ENCODE measurements at places on chromosomes 13 and 19.
A peak's percentile ranks its signal among the peaks of the same experiment; 100 is the strongest.

DNA sequence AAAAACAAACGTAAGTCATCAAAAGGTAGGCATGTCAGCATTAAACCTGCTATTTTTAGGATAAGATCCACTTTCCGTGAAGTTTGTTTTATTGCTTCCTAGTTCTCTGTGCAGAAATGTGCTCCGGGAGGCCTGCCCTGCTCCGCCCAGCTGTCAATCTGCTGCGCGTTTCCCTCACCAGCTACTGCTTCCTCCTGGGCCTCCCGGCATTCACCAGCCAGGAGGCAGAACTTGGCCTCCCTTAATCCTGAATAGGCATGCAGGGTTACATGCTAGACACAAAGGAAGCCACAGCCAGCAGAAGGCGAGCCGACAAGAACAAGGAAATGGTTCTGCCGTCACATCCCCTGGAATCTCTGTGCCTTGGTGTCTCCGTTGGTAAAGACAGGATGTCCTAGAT is 386.2 kb downstream of the IRS2 start:
- no peak for DNase-seq

GRCh38 chr19:51531349-51532315 is at the start of gene SIGLEC6:
Gene SIGLEC6 (minus strand): TSS chr19:51531670. CDS start chr19:51531648, 22 bp downstream.
- DNase-seq = peak; percentile 49

- peak; percentile 82 for DNase-seq
These were observed 6.9 kb downstream of the KCTD12 start for GRCh38 chr13:76879203-76879882.

- no peak for DNase-seq
These were observed 482.0 kb downstream of the PCDH20 start for GRCh38 chr13:60933638-60934037.

DNA sequence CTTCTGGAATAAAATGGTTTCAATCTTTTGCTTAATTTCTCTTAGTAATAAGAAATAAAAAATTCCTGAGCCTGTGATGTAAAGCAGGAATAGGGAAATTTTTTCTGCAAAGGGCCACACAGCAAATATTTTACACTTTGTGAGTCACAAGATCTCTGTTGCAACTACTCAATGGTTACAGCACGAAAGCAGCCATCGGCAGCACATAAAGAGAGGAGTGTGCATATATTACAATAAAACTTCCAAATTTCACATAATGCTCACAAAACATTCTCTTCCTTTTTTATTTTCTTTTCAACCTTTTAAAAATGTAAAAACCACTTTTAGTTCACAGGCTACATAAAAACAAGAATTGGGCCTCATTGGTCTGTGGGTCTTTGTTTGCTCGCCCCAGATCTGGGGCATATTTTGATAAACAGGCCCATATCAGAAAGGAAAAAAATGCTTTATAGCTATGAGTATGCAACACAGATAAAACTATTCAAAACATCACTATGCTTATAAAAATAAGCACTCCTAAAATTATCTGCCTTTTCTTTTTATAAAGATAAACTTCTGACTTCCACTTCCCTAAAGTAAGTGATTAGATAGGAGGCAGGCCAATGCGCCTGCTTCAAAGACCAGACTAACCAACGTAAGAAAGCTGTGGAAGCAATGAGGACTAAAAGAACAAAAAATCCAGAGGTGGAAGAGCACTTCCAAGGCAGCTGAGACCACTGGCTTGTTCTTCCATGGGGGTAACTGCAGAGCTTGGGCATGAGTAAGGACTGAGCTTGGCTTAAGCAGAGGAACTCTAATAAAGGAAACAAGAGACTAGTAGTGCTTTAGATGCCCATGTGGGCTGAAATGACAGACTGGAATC is 26.5 kb downstream of the MYCBP2 start:
- no peak for DNase-seq

DNA sequence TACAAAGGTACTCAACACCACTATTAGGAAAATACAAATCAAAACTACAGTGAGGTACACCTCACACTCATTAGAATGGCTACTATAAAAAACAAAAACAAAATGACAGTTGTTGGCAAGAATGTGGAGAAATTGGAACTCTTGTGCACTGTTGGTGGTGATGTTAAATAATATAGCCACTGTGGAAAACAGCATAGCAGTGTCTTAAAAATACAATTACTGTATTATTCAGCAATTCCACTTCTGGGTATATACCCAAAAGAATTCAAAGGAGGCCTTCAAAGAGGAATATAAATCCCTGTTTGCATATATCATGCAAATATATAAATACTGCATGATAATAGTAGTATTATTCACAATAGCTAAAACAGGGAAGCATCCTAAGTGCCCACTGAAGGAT is 66.8 kb downstream of the CDK8 start:
- no peak for DNase-seq
